ENCODE measurements at places on chromosomes 11 and 22.

DNA sequence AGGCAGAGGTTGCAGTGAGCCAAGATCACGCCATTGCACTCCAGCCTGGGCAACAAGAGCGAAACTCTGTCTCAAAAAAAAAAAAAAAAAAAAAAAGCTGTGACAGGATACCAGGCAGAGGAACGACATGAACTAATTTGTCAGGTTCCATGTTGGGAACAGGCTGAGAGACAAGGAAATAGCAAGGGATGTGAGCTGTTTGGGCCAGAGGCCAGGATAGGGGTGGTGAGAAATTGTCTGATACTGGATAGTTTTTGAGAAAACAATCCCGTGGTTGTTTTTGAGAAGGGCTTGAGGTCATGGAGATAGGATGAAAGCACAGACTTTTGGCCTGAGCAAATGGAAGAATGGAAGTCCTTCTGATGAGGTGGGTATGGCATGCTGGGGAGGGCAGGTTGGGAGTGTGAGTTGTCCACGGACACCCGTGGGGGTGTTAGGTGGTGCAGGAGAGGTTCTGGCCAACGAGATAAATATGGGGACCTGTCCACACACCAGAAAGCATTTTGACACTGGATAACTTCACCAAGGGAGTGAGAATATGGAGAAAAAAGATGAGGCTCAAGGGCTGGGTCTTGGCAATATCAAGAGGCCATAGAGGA is 13.7 kb downstream of the PIWIL3 start:
- no peak for DNase-seq

DNA sequence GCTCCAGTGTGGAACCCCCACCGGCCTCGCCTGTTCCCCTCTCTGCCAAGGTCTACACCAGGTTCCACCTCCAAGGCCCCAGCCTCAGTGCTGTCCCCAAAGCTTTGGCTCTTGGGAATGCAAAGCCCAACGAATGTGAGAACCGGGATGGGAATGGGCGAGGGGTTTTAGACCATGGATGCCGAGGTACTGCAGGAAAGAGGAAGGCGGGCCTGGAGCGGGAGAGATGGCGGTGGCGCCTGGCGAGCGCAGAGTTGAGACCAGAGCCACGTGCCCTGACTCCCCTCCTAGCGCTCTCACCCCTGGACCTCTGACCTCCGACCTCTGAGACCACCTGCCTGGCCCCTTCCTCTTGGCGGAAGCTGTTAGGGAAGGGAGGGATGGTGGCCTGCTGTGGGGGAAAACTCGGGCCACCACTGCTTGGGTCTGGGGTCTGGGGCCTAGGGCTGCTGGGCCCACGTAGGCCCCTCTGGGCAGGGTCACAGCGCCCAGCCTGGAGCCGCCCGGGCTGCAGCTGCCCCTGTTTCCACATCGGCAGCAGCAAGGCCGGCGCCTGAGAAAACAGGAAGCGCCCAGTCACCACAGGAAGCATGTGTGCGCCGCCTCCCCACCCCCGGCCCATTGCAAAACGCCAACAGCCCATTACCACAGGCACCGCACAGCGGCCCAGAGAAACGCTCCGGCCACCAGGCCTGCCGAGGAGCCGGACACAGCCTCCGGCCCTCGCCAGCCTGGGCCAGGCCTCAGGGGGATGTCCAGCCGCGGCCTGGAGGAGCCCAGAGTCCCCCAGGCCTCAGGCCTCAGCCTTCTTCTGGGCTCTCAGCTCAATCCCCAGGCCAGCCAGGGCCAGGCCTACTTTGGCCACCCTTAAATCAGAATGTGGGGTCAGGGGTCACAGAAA is 13.8 kb upstream of the SLC39A13 start:
- DNase-seq: no peak

DNA sequence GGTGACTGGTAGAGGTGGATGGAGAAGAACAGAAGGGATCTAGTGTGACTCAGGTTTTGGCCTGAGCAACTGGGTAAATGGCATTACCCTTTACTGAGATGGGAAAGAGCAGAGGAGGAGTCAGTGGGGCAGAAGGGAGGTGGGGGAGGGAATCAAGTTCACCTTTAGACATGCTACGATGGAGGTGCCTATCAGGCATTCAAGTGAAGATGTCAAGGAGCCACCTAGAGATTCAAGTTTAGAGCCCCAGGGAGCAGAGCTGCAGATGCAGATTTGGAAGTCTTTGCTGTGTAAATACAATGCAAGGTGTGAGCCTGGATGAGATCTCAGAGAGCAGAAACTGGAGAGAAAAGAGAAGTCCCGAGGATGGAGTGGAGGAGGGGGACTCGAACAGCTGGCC is 979 bp upstream of the MOGAT2 start:
- DNase-seq: no peak

- DNase-seq: no peak
Measured at GRCh38 chr11:85946221-85946620, 91.0 kb downstream of the CCDC83 start.

GRCh38 chr22:23828800-23829680 is 9.8 kb downstream of the DERL3 start:
- no peak for DNase-seq

DNA sequence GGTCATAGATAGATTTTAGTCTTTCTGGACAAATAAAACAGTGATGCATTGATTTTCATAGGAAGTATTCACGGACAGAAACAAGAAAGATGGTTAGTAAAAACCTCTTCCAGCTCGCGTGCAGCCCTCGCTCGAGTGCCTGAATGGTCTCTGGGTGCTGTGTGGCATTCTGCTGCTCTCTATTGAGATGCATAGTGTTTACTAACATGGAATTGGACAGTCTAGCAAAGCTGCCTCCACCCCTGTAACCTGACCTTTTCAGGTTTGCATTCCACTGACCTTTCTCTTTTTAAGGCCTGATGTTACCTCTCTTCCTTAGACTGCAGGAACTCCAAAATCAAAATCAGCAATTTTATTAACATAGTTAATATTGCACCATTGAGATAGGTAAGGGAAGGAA is 643.4 kb downstream of the JRKL start:
- DNase-seq: no peak

- DNase-seq: no peak
Measured at GRCh38 chr22:42412744-42413333, 19.4 kb downstream of the NFAM1 start.

GRCh38 chr11:134150195-134150903 is 73.4 kb downstream of the NCAPD3 start:
- no peak for DNase-seq

DNA sequence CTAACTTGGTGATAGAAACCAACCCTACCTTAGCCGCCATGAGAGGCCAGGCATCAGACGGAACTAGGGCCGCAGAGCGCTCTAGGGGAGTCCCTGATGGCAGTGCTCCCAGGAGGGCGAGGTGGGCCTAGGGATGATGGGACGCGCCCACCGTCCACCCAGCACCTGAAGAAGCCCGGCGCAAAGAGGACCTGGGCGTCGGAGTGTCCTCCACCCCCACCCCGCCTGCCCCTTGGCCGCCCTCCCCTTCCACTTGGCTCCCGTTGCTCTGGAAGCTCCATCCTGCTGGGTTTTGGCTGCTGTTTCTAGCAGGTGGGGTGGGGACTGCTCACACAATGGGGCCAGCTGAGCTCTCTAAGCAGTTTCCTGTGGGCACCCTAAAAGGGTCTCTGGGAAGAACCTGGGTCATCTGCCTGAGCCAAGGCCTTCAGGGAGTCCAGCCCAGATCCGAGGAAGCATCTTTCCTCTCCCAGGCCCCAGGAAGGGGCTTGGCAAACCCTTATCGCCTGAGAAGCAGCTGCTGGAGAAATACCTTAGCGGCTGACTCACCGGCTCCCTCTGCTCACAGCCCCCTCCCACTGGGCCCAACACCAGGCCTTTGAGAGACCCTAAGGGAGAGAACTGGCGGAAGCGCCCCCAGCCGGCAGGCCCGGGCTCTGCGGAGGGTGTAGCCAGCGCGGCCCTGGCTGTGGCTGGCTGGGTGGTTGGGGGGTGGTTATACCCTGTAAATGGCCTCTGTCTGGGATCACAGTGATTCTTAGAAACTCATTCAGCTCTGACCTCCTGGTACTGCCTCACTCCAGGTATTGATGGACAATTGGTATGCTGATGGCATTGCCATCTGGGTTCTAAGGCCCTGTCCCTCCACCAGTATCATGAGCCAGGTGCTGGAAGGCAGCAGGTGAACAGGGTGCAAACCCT is 19.3 kb downstream of the CREB3L1 start:
- DNase-seq: no peak

DNA sequence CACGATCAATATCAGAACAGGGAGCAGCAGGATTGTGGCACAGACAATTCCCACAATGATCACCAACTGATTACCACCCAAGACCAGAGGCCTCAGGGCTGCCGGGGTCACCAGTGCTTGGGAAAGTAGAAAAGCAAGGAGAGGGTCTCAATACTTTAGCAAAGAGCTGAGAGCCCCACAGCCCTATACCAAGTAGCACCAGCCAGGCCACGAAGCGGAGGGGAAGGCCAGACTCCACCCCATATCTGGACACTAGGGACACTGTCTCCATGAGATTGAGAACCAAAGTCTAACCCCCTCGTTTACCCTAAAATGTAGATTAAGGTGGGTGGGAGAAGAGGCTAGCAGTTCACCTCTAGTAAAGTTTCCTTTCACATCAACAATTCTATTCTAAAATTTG is 24.1 kb upstream of the SCN2B start:
- no peak for DNase-seq

DNA sequence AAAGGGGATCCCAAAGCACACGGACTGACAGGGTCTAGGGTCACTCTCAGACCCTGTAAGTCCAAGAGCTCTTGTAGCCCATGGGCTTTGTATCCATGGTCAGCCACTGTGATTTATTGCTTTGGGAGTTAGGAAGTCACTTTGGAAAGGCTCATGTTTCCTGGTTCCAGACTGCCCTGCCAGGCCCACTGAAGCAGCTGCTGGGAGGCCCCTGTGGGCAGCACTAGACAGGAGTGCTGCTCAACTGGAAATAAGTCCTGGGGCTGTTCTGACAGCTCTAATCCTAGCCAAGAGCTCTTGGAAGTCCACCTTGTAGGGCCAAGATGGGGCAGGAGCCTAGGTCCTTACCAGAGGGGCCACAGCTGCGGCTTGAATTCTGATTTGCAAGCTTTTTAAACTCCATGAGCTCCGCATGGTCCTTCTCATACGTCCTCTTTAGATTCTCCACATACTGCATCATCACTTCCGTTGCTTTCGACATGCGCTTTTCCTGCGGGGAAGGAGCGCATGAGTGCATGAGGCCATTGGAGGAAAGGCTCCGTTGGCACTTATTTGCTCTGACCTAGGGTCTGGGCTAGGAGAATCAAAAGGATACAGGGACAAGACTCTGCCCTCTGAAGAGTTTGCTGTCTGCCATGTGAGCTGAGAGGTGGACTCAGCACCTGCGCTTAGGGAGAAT is 32.2 kb upstream of the LYVE1 start:
- DNase-seq: no peak

GRCh38 chr22:36764641-36765040 is 11.3 kb downstream of the IFT27 start:
- no peak for DNase-seq

DNA sequence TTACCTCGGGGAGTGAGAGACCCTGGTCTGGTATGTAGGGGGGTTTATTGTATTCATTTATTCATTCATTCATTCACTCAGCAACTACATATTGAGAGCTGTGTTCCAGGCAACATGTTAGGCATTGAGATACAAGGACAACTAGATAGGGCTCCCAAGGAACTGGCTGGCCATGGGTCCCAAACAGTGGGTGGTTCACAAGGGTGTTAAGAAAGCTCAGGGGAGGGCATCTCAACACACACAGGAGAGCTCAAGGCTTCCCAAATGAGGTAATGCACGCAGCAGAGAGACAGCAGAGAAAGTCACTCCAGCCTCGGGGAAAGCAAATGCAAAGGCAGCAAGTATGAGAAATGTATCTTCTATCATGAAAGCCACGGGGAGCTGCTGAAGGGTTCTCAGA is 51.8 kb downstream of the BTG4 start:
- DNase-seq: no peak

GRCh38 chr11:115623021-115623451 is 118.8 kb upstream of the CADM1 start:
- no peak for DNase-seq

GRCh38 chr22:40853961-40854360 is 2.5 kb downstream of the ST13 start:
- no peak for DNase-seq

DNA sequence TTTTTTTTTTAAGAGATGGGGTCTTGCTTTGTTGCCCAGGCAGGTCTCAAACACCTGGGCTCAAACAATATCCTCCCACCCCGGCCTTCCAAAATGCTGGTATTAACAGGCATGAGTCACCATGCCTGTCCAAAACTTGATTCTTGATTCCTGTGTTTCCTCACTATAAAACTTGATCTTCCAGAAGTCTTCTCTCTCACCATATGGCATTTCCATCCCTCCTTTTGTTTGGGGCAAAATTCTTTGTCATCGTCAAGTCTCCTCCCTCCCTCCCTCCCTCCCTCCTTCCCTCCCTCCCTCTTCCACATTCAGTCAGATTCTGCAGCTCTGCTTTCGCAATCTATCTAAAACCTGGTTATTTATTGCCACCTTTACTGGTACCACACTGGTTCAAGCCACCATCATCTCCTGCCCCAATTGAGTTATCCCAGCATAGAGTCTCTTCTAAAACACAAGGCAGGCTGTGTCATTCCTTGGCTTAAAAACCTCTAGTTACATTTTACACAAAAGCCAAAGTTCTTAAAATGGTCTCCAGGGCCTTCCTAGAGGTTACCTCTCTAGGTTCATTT is 65.0 kb upstream of the HORMAD2 start:
- no peak for DNase-seq

GRCh38 chr22:19734163-19734562 is 10.8 kb downstream of the GP1BB start:
- no peak for DNase-seq

- no peak for DNase-seq
Measured at GRCh38 chr11:7020183-7020917, at the start of the genes NLRP14 and ZNF214. TSS of gene NLRP14 (plus strand) at chr11:7020479. CDS start at chr11:7038587, 18,108 bp downstream. TSS of gene ZNF214 (minus strand) at chr11:7020346. CDS start at chr11:7002835, 17,511 bp downstream.

GRCh38 chr11:64180891-64181290 is 5.1 kb upstream of the STIP1 start:
- DNase-seq: no peak

GRCh38 chr22:39522567-39523300 is 2.4 kb downstream of the ATF4 start:
- no peak for DNase-seq

GRCh38 chr11:92057849-92058442 is 166.7 kb upstream of the FAT3 start:
- no peak for DNase-seq

GRCh38 chr11:111937844-111938243 is 701 bp downstream of the DIXDC1 start:
- no peak for DNase-seq

DNA sequence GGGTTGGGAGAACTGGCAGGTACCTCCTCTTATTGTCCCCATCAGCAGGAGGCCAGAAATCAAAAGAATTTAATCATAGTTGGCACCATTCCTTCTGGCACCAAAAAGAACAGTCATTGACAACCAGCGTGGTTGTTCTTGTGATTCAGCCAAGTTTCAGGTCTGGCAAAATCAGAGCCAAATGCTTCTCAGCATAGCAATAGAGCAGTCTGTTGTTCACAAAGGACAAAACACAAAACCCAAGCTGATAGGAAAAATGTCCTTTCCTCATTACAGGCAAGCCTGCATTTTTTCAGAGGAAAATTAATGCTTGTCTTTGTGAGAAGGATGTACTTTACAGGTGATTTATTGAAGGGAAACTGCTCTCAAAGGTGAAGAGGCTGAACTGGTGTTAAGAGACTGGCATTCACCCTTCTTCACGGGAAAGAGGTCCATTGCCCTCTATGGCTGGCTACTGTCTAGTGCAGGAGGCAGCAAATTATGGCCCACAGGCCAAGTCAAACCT is 241.8 kb upstream of the ARHGAP42 start:
- DNase-seq: no peak

GRCh38 chr11:62556875-62557631 is 10.4 kb upstream of the AHNAK start:
- DNase-seq: no peak
